ENCODE measurements at places on chromosomes 4 and X.

GRCh38 chrX:136057567-136057966 lies 72.3 kb downstream of the SLC9A6 start:
- no peak for DNase-seq

DNA sequence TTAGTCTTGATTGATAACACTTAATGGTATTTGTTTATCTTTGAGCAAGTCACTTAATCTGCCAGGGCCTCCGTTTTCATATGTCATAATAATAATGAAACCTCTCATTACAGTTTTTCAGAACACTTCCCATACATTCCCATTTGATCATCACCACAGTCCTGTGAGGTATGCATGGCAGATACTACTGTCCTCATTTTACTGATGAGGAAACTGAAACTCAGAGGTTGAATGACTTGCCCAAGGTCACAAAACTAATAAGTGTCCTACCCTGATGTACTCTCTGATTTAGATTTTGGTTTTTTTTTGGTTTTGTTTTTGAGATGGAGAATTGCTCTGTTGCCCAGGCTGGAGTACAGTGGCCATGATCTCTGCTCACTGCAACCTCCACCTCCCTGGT lies 25.7 kb downstream of the ZFX start:
- no peak for DNase-seq

DNA sequence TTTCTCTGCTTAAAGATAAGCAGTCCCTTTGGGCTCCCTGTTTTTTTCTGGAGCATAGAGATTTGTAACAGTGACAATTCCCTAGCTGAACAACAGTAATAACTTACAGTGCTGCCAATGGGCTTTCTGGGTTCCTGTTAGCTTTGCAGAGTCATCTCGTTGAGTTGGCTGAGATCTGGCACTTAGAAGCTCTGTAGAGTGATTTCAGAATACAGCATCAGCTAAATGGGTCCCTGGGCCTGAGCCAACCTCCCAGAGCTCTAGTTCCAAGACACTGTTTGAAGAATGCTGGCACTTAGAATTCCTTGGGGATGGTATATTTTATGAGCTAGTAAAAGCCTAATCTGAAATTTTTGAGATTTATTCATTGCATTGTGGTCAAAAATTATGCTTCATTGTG lies 43.5 kb upstream of the SERTM2 start:
- DNase-seq: no peak

GRCh38 chr4:26163425-26164362 lies 157.1 kb upstream of the RBPJ start:
- no peak for DNase-seq

DNA sequence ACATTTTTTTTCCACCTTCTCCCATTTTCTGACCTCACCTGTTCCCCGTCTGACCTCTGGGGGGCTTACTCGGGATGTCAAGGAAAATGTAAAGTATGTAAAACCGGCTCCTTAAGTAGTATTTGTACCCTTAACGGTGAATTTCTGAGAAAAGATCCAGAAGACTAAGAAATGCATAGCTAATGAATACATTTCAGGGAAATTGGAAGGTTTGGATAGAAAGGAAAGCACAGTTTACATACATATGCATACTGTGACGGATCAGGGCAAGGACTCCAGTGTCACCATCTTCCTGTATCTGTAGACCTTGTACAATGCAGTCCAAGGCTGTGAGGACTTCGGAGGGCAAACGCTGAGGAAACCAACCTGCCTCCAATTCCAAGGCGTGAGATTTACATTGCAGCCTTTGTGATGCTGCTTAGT lies 2185.9 kb upstream of the TENM3 start:
- DNase-seq: no peak

DNA sequence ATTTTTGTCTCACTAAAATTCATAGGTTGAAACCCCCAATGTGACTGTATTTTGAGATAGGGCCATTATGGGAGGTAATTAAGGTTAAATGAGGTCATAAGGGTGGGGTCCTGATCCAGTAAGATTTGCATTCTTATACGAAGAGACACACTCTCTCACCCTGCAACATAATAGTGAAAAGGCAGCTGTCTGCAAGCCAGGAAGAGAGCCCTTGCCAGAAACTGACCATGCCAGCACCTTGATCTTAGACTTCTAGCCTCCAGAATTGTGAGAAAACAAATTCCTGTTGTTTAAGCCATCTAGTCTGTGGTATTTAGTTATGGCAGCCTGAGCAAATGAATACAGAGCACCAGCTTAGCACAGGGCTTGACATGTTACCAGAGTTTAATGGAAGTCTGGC lies 17.5 kb upstream of the IGSF1 start:
- no peak for DNase-seq

GRCh38 chr4:30630431-30630830 lies 89.7 kb upstream of the PCDH7 start:
- no peak for DNase-seq

- no peak for DNase-seq
Measured at GRCh38 chrX:109842611-109843010, 109.6 kb upstream of the ACSL4 start.

GRCh38 chrX:85859426-85859825 lies 187.9 kb downstream of the CHM start:
- DNase-seq: no peak

GRCh38 chr4:5924461-5925125 lies 31.7 kb upstream of the CRMP1 start:
- no peak for DNase-seq

DNA sequence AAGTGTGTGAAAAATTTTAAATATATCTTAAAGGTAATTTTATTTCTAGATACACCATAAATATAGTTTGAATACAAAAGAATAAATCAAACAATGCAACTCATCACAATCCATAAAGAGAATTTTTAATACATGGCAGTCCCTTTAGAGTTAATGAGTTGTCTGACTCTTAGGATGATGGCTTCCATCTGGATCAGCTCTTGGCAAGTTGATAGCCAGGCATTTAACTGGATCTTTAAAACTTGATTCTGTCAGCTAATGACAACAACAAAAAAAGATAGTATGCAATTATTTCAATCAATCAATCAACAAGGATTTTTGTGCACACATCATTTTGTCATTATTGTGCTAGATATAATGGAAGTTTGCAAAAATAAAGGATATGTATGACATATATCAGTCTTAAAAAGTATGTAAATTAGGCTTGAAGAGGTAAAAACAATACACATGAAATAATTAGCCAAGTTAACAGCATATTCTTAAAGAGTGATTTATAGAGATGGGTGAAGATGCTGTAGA lies 174.9 kb upstream of the PCDH18 start:
- no peak for DNase-seq

- no peak for DNase-seq
Measured at GRCh38 chr4:37490391-37491347, 195.5 kb downstream of the RELL1 start.

GRCh38 chrX:44915361-44915868 lies 42.4 kb downstream of the KDM6A start:
- no peak for DNase-seq

- no peak for DNase-seq
Measured at GRCh38 chr4:63717384-63717783, 691.9 kb downstream of the TECRL start.

DNA sequence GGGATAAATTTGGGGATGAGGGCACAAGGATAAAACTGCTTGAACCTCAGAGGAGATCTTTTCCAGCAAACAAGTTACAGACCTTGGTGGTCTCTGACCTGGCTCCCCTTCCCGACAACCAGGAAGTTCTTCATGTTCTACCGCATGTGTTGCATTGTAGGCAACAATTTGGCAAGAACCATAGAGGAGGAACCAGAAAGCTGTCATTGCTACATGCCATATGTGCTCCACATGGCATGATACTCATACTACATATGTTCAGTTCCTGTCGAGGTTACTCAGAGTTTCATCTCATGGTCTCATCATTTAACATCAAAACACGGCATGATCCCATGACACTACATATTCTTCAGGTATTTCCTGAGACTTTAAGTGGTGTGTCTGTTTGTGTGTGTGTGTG lies 235.9 kb downstream of the OR13H1 start:
- no peak for DNase-seq

GRCh38 chr4:1503583-1504471 lies 97.6 kb upstream of the NKX1-1 start:
- peak; percentile 10 for DNase-seq

- DNase-seq: no peak
Measured at GRCh38 chr4:37872310-37872988, 18.4 kb upstream of the TBC1D1 start.
